Stimulated activated CD8-positive, alpha-beta memory T cell treated with anti-CD3 and anti-CD28 coated beads, Interleukin-15, amount 100 ng/mL, for 48 hours (primary cell): ENCODE measurements at places on chromosomes 3 and 15.

DNA sequence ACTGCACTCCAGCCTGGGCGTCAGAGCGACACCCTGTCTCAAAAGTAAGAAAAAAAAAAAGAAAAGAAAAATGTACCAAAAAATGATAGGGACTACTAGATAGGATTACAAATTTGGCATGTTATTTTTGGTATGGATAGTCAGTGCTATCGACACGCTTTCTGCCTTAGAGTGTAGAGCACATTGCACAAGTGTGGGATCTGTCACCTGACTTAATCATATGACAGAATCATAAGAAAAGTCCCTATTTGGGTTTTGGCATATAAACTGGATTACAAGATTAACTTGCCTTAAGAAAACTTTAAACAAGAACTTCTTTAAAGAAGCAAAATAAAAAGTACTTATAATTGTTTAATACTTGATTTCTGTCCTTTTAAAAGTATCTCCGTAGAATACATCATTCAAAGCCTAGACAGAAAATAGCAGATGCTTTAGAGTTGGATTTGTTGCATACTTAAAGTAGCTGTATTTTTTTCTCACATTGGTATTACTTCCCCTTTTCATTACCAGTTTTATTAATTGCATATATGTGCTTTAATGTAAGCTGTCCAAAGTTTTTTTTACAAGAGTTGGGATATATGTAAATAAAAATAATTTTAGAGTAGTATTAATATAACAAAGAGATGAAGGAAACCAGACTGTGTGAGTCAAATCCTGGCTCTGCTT lies 7.8 kb downstream of the ATP6V1A start:
- DNase-seq = no peak

- DNase-seq = no peak
These were observed 1132.5 kb downstream of the TUSC7 start for GRCh38 chr3:117842086-117842485.

DNA sequence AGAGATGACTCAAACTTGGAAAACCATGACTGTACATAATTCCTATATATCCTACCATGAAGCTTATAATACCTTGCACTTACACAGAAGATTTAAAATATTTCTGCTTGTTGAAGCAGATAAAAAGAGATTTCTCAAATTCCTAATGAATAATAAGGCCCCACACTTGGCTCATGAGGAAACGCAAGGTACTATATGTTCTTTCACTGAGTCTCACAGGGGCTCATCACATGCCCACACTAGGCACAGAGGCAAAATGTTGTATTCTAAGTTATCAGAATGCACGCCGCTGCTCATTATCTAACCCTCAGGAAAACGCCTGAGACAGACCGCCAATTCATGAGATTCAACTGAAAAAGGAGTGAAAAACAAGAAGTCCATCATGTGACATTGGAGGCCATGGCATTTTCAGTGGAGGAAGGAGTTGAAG lies 5.6 kb downstream of the MYO1E start:
- DNase-seq = no peak

DNA sequence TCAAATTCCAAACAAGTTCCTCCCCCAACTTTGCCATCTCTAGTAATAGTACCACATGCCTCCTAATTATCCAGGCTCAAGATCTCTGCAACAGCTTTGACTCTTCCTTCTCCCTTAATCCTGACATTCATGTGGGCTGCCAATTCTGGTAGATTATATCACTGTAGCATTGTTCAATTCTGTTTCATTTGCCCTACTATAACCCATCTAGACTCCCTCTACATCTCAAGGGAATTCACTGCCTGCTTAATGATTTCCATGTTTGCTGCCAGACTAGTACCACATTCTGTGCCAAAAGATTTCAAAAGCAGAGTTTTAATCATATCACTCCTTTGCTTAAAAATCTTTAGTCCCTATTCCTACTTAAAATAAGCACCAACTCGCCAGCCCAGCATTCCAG lies 34.6 kb upstream of the PPIB start:
- DNase-seq = no peak

- no peak for DNase-seq
These were observed 131.9 kb downstream of the TBC1D2B start for GRCh38 chr15:77945566-77945965.

DNA sequence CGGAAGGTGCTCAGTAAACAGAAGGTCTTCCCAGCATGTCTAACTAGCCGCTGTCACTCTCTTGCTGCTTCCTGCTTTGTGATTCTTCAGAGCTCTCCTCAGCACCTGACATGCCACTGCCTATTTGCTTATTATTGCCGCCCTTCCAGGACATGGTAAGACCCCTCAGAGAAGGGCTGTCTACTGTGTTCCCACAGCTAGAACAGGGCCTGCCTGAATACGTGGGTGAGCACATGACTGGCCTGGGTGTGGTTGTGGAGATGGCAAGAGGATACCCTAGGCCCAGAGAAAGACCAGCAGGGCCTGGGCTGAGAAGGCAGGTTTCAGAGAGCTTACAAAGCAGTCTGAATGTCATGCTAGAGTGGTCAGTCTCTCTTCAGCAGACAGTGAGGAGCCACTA lies 2.4 kb upstream of the EPHB1 start:
- DNase-seq = no peak

- no peak for DNase-seq
These were observed 21.8 kb upstream of the CLDN18 start for GRCh38 chr3:137988152-137988551.

DNA sequence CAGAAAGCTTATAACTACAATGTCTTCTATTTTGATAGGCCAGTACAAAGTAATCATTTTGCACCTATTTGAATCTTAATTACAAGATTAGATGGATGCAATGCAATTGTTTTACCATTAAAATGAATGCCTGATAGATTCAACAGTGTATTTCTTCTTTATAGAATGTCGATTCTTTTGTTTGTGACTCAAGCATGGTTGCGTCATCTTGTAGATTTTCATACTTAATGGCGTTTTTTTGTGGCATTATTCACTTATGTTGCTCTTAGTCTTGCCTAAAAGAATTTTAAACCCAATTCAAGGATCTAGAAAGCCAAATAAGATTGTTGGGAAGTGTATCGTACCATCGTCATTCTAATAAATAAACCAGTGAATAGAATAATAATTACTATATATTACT lies 21.4 kb downstream of the ZBTB38 start:
- no peak for DNase-seq

GRCh38 chr15:60116456-60117089 lies 112.5 kb downstream of the FOXB1 start:
- no peak for DNase-seq

DNA sequence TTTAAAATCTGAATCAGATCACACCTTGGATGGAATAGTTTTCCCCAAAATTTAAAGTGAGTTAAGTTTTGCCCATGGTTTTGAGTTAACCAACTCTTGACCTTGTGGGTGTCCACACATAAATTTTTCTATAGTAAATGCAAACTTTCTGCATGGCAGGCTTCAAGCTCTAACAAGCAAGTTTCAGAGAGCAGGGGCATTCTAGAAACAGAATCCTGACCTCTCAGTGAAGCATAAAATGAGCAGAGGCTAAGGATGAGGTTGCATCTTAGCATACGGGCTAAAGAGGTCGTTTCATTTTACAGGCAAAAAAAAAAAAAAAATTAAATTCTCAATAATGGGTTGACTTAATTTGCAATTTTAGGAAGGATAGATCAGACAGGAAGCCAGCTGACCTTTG lies 32.1 kb downstream of the CDC25A start:
- DNase-seq = no peak

DNA sequence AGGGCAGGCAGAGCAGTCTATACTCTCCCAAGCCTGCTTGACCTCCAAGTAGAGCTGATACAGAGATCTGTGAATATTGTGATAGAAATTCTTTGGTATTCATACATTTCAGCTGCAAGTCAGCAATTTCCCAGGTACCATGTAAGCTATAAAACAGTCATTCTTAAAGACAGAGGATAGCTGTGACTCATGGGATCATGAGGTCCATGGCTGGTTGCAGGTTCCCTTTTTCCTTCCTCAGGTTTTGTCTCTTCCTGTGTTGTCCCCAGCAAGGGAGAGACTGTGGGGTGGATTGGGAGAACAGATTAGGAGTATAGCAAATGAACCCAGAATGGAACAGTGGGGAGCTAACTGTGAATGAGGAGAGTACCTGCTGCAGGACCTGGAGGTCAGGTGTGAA lies 5.4 kb upstream of the P4HTM start:
- no peak for DNase-seq

- no peak for DNase-seq
These were observed 274 bp downstream of the RRP9 start for GRCh38 chr3:51941463-51941797.

- no peak for DNase-seq
These were observed 142.8 kb downstream of the FHIT start for GRCh38 chr3:61108247-61109019.

GRCh38 chr3:70501561-70501960 lies 189.1 kb upstream of the MDFIC2 start:
- DNase-seq = no peak

GRCh38 chr15:74326746-74327145 lies 40.7 kb downstream of the CYP11A1 start:
- DNase-seq = no peak

DNA sequence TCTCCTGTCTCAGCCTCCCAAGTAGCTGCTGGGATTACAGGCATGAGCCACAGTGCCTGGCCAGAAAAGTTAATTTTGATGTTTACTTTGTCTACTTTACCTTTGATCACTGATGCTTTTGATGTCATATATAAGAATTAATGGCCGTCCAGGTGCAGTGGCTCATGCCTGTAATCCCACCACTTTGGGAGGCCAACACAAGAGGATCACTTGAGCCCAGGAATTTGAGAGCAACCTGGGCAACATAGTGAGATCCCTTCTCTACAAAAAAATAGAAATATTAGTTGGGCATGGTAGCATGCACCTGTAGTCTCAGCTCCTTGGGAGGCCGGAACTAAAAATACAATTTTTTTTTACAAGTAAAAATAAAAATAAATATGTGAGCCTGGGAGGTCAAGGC lies 6.8 kb upstream of the INO80 start:
- DNase-seq = no peak

DNA sequence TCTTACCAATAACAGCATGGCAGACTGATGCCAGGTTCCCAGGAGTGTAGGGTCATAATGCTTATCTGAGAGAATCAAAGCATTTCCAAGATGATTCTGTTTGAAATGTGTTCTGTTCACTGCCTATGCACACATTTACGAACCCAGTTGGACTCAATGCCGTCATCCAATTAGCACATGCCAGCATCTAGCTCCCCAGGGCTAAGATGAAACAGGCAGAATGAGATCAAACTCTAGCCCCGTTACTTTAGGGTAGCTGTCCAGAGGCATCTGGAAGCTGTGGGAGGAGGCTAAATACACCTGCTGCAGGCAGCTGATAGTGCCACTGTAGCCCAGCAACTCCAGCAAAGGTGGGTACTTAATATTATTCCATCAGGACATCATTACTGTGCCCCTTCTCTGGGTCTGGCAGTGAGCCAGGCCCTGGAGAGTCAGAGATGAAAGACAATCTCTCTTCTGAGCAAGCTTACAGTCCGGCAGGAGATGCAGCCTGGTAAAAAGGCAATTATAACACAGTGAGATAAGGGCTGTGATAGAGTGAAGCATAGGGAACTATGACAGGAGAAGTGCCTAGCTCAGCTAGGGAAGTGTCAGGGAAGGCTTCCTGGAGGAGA lies 156.4 kb upstream of the PPP2R3A start:
- DNase-seq = no peak

DNA sequence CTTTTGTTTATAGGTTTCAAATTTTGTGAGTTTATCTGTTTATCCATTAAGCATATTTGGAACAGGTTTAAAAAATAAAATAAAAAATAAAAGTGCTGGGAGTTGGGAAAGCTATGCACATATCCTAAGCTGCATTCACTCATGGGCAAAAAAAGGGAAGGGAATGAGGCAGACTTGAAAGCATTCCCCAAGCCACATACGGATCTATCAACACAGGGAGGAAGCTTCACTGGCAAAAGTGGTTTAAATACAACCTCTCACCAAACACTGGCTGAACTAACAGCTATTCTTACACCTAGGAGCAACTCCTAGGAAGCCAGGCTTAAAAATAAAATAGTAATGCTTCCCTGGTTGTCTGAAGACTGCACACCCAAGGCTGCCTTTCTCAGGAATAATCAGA lies 101.2 kb downstream of the PCCB start:
- DNase-seq = no peak

DNA sequence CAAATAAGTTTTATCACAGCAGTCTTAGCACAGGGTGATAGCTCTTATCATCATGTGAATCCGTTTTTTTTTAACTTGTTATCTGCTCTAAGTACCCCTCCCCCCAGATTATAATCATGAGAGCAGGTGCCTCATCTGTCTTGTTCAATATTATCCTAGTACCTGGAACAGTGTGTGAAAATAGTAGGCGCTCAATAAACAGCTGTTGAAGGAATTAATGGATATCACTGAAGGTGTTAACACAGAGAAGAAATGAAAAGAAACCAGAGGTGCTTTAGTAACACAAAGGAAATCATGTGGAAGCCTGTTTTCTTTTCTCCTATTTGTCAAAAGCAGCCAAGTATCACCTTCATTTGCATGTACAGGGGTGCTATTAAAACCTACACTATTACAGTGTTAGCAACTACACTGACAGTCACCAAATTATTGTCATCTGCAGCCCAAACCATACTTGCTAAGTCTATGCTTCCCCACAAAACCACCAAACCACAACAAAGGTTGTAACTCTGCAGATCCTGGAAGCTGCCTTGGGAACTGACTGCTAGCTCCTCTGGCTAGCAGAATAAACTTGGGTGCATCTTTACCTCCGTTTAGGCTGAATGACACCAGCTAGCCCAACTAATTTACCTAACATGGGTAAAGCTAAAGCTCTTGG lies 2.9 kb downstream of the XPC start:
- DNase-seq = peak; percentile 21

- no peak for DNase-seq
These were observed 155.2 kb downstream of the DNAJB8 start for GRCh38 chr3:128311441-128311844.

DNA sequence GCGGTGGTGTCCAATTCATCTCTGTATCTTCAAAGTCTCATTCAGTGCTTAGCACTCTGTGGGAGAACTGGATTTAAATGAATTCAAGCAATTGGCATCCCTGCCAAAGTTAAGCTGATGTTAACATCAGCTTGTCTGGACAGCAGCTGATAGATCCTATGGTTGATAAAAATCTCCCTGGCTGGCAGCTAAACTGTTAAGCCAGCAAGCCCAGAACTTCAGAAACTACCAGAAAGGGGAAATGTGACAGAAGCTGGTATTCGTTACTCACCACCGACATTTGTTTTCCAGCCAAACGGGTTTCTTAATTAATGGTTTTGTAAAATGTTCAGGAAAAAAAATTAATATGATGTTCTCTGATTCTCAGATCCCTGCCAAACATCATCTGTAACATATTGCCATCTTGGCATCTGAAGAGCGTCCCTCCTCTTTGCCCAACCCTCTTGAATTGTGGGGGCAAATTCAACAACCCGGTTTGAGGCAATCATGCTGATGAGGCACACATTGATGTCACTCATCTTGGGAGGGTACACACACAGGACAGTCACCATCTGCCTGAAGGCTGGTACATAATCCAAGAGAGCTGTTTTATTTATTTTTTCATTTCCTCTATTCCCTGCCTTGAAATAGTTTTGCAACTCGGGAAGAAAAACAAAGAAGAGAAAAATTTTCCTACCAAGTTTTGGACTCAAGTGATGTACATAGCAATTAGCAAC lies 76.3 kb upstream of the ABHD17C start:
- DNase-seq = no peak
